Left lung (tissue), 14 donors: ENCODE measurements at places on chromosomes 7 and 10. TPM values are rescaled to one million over a fixed set of nuclear protein-coding genes. Genes with fewer than 3 reads are reported as not detected.

- DNase-seq: no peak
These were observed 453.4 kb upstream of the CELF2 start for GRCh38 chr10:10564081-10564794.

- no peak for DNase-seq
These were observed 136.4 kb downstream of the RPS24 start for GRCh38 chr10:78170026-78170475.

DNA sequence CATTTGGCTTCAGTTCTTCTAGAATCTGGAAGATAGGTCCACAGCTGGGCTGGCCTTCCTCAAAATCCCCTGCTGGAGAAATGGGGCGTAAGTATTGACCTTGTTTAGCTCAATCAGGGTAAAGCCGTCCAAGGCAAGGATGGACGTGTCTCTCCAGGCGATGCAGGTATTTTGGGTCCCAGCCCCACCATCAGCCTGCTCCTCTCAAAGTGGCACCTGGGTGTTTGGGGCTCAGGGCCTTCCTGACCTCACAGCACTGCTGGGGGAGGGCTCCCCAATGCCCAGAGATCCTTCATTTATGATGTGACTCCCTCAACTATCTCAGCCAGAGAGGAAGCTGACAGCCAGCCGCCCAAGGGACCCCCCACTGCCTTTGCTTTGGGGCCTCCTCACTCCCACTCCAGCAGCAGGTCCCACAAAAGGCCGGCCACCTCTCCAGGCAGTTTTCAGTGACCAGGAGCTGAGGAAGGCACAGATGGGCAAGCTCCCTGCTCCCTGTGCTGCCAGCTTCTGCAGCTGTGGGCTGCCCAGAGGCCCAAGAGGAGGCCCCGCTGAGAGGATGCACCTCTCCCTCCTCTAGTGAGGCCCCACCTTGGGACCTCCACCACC is 140.0 kb upstream of the TCERG1L start:
- DNase-seq: no peak

DNA sequence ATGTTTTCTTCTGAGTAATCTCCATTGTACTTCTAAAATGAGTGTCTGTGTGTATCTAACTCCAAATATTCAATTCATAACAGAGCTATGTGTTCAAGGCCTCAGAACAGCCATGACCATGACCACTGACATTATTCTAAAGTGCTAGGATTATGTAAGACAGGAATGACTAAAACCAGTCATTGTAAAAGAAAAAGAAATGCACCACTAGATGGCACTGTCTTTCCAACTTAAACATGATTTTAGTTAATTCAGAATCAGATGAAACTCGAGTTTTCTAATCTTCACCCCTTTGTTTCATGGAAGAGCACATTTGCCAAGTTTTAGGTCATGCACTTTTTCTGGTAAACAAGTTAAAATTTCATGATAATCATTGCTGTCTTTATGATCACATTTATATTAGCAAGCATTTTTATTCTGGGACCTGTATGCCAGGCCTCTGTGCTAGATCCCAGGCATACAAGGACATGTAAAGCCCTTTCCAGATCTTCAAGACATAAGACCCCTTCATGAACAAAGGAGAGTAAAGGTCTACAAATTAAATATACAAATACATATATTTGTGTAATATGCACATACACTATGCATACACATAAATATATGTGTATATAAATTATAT is 26.1 kb upstream of the RSU1 start:
- DNase-seq: peak; percentile 77

The IFIT1B gene
- total RNA-seq: not detected

The DLX5 gene
- 1.8 TPM for total RNA-seq
